Activated CD4-positive, alpha-beta T cell treated with anti-CD3 and anti-CD28 coated beads, Interleukin-2, amount 50 U/mL, for 24 hours (primary cell): ENCODE measurements at places on chromosomes 13 and 19.

DNA sequence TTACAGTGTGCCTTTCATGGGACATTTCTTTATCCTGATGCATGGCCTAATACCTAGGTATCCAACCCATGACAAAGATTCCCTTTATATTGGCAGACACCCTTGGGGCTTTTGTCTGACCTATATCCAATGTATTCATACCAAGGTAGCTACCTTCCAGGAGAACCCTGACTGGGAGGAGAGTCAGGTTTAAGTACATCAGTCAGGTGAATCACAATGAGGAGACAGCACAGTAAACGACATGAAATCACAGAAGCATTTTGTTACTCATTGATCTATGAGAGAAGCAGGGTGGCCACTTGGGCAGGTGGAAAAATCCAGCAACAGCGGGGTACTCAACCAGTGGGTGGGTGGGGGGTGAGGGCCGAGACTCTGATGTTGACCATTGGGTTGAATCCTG lies 527.4 kb upstream of the ATXN8OS start:
- no peak for DNase-seq

DNA sequence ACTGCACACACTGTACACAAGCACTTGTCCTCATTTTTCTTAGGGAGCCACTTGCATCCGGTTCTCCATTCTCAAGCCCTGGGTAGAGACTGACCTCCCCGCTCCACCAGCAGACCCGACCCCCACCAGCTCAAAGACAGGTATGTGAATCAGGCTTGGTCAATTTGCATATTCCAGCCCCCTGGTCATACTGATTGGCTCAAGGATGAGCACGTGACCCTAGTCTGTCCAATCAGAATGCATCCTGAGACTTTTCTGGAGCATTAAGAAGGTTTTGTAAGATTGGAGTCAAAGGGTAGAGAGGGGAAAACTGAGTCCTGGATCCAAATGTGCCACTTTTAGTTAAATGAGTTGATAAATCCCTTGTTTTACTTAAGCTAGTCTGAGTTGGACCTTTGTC lies 34.1 kb downstream of the NOTCH3 start:
- DNase-seq, result no peak

DNA sequence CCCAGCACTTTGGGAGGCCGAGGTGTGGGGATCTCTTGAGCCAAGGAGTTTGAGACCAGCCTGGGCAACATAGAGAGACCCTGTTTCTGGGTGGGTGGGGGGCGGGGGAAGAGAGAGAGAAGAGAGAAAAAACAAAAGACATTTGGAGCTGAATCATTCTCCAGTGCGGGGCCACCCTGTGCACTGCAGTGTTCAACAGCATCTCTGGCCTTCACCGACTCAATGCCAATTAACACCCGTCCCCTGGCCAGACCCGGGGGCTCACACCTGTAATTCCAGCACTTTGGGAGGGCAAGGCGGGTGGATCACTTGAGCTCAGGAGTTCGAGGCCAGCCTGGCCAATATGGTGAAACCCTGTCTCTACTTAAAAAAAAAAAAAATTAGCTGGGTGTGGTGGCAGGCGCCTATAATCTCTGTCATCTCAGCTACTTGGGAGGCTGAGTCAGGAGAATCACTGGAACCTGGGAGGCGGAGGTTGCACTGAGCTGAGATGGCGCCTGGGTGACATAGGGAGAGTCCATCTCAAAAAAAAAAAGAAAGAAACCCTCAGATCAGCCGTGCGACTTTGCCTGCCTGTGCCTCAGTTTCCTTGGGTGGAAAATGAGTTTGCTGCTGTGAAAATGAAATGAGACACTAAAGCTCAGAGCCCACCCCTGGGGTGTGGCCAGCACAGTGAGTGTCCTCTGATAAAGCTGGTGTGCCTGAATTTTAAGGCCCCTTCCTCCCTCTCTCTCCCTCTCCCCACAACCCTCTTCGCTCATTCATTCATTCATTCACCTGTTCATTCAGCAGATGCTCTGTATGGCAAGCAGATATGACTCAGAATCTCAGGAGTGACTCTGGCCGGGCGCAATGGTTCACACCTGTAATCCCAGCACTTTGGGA lies 6.4 kb downstream of the KLF2 start:
- no peak for DNase-seq

- DNase-seq, result no peak
Observed at GRCh38 chr19:38318660-38319059, 985 bp upstream of the KCNK6 start.

DNA sequence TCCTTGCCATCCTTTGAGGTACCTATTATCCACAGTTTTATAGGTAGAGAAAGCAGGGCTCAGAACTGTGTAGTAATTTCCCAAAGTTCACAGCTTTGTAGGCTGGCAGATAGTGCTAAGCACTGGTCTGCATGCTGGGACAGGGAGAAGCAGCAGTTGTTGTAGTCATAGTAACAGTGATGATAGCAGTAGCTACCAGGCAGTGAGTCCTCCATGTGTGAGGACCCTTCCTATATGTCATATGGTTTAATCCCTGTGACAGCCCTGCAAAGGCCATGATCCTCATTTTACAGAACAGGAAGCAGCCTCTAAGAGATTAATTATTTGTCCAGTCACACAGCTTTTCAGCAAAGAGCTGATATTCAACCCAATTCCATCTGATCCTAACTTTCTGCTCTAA lies 21.0 kb downstream of the SERP2 start:
- DNase-seq, result no peak

DNA sequence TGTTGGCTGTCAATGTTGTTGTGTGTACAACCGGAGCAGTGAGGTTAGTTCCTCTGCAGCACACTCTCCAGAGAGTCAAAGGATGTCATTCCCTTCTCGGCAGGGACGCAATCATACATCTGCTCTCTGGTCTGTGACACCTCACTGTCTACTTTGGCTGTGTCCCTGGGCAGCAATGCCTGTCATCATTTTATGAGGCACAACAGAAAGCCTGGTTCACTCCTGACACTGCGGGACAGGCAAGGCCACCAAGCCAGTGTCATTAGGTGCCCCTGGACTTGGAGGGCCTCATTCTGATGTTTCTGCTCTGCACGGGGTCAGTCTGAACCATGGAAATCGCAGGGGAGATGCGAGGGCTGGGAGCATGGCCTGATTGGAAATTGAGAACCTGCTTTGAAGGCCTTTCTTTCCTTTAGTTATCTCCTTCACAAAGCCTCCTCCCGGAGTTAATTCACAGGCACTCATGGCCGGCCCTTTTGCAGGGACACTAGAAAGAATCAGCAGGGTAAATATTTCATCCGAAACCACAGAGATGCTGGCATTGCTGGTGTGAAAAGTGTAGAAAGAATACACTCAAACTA lies 284.4 kb downstream of the ZNF536 start:
- no peak for DNase-seq

GRCh38 chr19:6952956-6953355 lies 65.6 kb downstream of the ADGRE1 start:
- no peak for DNase-seq

DNA sequence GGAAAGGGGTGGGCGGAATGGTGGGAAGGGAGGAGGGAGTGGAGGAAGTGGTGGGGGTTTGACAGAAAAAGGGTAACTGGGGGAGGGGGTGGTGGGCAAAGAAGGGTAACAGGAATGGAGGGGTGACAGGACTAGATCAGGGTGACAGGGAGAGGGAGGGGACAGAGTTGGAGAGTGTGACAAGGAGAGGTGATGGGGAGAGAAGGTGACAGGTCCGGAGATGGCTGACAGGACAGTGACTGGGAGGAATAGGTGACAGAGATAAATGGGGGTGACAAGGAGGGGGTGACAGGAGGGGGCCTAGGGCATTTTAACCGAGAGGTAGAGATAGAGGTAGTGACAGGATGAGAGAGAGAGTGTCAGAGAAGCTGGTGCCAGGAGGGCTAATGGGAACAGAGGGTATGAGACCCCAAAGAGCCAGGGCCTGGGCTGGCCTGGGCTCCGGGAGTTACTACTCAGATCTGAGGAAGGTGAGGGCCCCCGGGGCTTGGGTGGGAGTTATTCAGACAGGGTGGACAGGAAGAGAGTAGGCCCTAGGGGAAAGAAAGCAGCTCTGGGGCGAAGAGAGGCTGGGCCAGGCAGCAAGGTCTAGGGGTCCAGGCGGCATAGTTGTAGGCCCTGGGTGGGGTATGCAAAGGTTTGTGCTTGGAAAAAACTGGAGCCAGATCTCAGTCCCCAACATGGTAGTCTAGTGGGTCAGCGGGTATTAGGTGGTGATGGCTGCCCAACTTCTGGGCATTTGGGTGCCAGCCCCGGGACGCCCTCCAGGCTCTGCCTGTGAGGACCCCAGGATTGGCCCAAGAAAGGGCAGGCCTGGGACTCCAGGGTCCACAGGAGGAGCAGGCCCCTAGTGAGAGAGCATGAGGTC lies 660 bp downstream of the CIC start:
- no peak for DNase-seq

- no peak for DNase-seq
Observed at GRCh38 chr19:6765738-6766356, 1.4 kb downstream of the SH2D3A start.

- no peak for DNase-seq
Observed at GRCh38 chr13:51478418-51479198, 25.8 kb upstream of the INTS6 start.

DNA sequence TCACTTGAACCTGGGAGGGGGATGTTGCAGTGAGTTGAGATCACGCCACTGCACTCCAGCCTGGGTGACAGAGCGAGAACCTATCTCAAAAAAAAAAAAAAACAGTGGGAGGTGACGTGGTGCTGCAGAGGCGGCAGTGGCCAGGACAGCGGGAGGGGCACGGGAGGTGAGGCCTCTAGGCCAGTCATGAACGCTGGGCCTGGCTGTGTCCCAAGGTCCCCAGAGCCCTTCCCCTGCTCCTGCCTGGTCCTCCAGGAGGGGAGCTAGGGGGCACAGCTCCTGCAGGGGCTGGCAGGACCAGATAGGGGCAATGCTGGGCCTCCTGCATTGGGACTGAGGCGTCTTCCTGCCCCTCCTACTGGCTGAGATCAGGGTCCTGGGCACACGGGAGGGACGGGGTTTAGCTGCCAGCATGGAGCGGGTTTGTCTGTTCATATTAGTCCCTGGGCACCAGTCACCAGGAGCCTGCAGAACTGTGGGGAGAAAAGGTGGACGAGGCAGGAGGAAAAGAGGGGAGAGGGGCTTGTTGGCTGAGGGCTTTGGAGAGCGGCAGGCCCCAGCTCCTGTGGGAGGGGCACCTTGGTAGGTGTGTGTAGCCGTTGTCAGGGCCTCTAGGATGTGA lies 4.5 kb downstream of the MAP2K7 start:
- no peak for DNase-seq

- DNase-seq, result no peak
Observed at GRCh38 chr19:55352549-55353145, 1.9 kb downstream of the COX6B2 start.

DNA sequence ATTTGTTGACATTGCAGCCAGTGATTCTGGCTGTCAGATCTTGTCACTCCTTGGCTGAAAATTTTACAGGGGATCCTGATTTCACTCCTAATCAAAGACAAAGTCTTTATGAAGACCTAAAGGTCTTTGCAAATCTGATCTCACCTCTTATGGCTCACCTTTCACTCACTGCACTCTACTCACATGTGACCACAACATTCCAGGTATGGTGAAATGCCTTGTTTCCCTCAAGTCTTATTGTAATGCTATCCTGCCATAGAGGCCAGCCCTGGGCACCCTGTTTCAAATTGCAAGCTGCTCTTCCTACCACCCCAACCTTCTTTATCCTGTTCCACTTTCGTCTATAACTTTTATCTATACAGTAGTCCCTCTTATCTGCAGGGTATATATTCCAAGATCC lies 200.1 kb downstream of the NDFIP2 start:
- DNase-seq, result no peak

GRCh38 chr19:58395979-58396627 lies 647 bp downstream of the RNF225 start:
- DNase-seq, result no peak

GRCh38 chr19:47465957-47466356 lies 5.7 kb downstream of the SLC8A2 start:
- no peak for DNase-seq
